ENCODE measurements at places on chromosomes 5 and 9.
A peak's percentile ranks its signal among the peaks of the same experiment; 100 is the strongest.

DNA sequence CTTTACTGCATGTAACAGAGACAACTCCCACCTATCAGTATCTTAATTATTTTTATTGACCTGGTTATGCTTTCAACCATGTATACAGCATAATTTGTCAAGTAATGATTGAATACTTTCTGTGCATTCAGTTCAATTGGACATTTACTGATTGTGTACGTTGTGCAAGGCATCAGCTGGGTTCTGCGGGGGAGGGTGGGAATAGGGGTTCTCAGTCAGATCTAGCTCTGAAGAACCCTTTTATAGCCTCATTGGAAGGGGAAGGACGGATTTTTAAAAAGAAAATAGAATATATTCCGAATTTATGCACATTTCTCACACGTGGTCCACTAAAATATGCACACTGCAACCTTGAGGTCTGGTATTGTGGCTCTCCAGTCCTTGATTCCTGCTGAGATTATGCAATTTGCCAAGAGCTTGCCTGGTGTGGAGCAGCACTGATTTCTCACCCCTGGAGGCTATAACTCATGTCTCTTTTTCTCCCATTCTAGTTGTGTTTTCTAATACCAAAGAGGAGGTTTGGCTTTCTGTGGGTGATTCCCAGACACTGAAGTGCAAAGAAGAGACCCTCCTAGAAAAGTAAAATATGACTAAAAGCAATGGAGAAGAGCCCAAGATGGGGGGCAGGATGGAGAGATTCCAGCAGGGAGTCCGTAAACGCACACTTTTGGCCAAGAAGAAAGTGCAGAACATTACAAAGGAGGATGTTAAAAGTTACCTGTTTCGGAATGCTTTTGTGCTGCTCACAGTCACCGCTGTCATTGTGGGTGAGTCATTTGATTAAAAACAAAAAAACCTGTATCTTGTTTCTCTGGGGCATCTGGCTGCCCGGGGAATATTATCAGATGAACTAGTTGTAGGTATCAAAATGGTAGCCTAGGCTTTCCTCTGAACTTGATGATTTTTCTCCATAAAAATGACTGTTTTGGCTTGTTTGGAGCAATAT, 1.7 kb downstream of the SLC1A3 start:
- no peak for DNase-seq

DNA sequence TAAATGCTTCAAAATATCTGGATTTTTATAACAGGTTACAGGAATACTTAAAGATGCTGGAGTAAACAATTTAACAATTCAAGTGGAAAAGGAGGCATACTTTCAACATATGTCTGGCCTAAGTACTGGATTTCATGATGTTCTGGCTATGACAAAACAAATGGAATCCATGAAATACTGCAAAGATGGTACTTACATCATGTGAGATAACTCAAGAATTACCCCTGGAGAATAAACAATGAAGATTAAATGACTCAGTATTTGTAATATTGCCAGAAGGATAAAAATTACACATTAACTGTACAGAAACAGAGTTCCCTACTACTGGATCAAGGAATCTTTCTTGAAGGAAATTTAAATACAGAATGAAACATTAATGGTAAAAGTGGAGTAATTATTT, 35.6 kb downstream of the SLC30A5 start:
- no peak for DNase-seq

DNA sequence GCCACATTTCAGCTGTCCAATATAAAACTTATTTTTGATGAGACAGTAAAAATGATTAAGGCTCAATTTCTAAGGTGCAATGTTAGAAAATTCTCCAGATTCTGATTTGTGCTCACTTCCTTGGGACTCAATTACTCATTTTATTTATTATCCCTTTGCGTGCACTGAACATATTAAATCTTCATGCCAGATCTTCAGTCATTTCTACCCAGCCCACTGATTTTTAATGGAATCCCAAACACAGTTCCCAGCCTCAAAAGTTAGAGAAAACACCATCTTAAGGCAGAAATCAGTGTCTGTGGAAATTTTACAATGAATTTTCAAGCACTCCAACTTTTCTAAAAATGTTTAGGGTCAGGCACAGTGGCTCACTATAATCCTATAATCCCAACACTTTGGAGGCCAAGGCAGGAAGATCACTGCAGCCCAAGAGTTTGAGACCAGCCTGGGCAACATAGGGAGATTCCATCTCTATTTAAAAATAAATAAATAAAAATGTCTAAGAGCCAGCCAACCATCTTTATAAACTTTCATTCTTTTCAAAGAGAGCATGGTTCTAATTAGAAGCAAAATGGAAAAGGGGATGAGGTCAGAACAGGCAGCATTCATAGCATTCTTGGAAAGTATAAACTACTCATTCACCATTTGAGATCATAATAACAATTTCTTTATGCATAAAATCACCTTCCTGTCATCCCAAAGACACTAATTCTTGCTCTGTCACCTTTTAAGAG, 53.7 kb downstream of the TLE1 start:
- DNase-seq, result no peak

- no peak for DNase-seq
Observed at GRCh38 chr5:170480260-170480659, 23.6 kb upstream of the KCNIP1 start.

- DNase-seq, result no peak
Observed at GRCh38 chr9:99572567-99572966, 249.1 kb upstream of the NR4A3 start.

- no peak for DNase-seq
Observed at GRCh38 chr9:87569008-87569509, 71.4 kb downstream of the DAPK1 start.

DNA sequence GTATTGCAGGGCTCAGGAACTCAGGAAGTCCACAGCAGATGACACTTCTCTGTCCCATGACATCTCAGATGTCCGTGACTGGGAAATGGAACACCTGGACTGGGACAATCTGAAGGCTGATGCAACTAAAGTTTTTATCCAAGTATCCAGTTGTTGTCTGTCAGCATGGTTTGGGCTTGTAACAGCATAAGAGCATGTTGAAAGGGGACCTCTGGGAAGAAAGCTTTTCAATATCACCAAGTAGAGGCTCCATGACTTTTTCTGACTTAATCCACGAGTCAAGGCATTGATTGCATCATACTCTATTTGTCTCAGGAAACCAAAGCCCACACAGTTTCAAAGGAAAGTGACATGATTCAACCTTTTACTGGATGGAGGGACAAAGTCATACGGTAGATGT, 807.7 kb downstream of the MTRR start:
- DNase-seq, result no peak

- no peak for DNase-seq
Observed at GRCh38 chr9:18865542-18865941, 167.5 kb downstream of the SAXO1 start.

- DNase-seq, result no peak
Observed at GRCh38 chr9:98429613-98430012, 174.2 kb upstream of the TBC1D2 start.

DNA sequence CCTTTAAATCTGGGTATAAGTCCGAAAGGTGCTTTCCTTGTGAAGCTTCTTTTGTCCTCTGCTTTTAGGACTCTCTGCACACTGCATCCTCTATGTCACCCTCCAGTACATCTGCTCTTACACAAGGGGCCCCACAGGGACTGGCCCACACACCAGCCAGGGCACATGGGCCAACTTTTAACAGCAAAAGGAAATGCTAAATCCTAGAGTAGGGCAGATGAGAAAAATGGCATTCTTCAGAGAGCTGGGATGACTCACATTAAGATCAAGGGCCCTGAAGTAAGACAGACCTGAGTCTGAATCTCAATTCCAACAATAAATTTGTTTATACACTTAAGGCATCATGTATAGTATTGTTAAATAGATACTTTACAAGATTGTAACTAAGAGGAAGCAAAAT, 40.3 kb upstream of the CDKN2B start:
- DNase-seq, result no peak

DNA sequence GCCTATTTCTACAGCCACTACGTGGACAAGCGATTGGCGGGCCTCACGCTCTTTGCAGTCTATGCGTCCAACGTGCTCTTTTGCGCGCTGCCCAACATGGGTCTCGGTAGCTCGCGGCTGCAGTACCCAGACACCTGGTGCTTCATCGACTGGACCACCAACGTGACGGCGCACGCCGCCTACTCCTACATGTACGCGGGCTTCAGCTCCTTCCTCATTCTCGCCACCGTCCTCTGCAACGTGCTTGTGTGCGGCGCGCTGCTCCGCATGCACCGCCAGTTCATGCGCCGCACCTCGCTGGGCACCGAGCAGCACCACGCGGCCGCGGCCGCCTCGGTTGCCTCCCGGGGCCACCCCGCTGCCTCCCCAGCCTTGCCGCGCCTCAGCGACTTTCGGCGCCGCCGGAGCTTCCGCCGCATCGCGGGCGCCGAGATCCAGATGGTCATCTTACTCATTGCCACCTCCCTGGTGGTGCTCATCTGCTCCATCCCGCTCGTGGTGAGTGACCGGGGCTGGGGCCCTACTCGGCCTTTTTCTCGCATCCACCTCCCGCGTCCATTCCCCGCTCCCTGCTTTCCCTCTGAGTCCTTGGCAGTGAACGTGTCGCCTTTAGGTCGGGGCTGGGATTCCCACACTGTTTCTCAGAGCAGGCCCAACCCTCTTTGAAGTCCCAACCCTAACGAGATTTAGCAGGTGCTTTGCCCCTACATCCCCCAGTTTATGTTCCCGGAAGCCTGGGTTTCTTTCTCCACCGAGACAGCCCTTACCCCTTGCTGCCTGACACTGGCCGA, 1.8 kb downstream of the PTGER4 start:
- peak; percentile 45 for DNase-seq

DNA sequence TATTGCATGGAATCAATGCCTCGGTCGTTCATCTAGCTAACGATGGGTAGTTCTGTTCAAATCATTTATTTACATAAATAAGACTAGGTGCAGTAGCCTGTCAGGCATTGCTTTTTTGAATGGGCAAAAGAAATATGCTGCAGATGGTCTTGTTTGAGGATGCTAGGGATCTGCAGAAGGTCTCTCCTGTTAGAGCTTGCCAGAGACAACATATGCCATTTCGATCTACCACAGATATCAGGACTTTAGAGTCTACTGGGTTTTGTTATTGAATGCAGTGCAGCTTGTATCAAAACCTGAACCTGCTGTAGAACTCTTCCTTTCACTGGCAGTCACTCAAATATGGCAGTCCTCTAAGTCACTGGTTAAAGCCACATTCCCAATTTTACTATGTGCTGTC, 381.1 kb upstream of the CDH10 start:
- no peak for DNase-seq

GRCh38 chr5:66542711-66543110, 53.5 kb upstream of the MAST4 start:
- no peak for DNase-seq

DNA sequence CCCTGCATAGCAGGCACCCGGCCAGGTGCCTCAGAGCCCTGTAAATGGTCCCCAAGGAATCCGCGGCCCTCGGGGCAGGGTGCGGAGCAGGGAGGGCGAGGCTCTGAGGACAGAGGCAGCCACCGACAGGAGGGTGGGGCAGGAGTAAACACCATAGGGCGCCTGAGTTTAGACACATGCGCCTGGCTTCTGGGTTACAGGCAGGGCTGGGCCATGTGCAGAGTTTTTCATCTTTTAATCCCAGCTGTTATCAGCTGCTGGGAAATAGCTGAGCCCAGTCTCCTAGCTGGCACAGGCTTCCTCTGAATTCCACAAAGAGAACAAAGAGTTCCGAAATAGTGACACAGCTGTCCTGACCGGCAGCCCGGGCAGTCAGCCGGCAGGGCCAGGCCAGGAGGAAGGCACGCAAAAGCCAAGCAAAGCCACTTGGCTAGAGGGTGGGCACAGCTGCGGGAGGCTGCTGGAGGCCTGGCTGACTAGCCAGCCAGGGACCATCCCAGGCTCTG, 98.9 kb upstream of the PHYKPL start:
- DNase-seq, result no peak

DNA sequence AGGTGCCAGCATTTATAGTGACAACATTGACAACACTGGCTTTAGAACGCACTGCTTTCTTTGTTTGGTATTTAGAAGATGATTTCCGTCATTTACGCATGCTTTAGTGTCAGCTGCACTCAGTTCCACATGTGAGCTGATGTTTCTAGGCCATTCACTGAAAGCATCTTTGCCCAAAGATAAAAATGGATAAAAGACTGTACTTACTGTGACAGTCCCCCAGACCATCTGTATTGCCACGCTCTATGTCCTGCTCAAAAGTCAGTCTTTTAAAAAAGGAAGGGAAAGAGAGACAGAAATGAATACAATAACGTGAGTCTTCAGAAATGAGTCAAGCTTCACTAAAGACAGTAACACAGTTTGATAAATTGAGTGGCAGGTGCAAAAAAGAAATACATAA, 99.3 kb downstream of the SEMA6A start:
- DNase-seq, result no peak

DNA sequence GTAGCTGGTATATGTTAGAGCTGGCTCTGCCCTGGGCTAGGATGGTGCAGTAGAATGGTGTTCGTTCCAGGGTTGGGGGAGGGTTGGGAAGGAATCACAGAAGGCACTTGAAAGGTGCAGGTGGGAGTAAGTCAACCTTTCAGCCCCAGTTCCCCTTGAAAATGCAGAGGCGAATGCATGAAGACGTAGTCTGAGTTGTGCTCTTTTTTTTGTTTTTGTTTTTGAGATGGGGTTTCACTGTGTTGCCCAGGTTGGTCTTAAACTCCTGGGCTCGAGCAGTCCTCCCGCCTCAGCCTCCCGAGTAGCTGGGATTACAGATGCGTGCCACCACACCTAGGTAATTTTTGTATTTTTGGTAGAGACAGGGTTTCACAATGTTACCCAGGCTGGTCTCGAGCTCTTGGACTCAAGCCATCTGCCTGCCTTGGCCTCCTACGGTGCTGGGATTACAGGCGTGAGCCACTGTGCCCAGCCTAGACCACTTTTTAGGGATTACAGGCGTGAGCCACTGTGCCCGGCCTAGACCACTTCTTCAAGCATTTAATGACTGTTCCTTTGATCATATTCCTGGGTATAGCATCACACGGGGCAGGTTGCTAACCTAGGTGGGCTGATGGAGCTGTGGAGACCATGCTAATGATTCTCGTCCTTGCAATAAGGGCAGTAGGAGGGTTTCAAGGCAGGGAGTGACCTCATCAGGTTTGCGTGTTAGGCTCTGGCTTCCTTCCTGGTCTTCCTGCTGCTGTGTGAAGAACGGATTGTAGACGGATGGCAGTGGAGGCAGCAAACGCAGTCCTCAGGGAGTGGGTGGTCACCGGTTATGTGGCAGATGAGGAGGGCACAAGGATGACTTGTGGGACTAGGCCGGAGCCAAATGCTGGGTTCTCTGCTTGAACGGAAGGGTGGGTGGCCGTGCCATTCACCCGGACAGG, 13.7 kb downstream of the EHMT1 start:
- DNase-seq, result no peak

DNA sequence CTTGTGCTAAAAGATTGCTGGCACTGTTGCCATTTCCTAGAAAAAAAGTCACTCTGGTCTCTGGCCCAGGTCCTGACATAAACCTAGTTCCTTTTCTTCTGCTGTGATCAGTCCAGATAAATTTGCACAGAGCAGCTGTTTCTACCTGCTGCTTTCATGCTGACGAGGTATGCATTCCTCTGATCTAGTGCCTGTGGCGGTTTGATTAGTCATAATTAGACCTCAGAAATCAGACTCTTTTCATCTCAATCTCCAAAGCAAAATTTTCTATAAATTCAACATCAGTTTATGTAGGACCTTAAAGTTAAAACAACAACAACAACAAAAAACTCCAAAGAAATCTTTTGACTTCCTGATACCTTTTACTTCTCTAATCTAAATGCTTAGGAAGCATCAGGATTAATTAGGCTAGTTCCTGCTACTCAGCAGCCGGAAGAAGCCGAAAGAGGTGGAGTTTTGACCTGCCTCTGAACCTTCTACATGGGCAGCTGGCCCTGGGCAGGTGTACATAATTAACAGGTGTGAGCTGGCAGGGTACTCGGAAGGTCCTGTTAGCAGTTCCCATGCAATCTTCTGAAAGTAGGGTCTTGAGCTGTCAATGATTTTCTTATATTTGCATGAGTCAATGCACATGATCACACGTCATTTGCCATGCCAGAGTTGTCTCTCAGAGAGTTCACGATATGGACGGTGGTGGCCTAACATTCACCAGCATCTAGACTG, 83.3 kb upstream of the CCDC112 start:
- DNase-seq, result no peak
